ENCODE measurements at places on chromosomes 6 and 20. TPM values are rescaled to one million over a fixed set of nuclear protein-coding genes. Genes with fewer than 3 reads are reported as not detected.

The GPR6 gene
- total RNA-seq = not detected

The KHDC1 gene
- 2.8 TPM for total RNA-seq

DNA sequence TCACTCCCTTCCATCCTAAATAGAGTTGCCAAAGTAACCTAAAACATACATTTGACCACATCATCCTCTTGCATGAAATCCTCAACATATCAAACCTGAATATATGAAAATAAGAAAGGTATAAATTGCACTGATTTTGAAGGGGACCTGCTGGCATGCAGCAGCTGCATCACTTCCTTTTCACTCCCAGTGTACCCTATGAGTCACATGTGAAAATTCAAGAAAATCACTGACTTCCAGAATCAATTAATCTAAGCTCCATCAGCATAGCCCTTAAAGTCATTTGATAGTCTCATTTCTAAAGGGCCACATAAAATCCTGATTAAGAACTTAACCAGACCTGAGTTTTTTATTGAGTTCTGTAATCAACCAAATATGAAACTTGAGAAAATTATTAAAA lies 24.3 kb downstream of the SNX14 start:
- H3K27me3 ChIP-seq = no peaks in the 10 kb centered on the region
- H3K36me3 ChIP-seq = peaks cover 44% of the 10 kb centered on the region
- no peak overlapping the region for H3K4me3 ChIP-seq
- no peak overlapping the region for H3K27ac ChIP-seq
- DNase-seq = no peak

- no peak overlapping the region for H3K4me3 ChIP-seq
- peaks cover 29% of the 10 kb centered on the region for H3K4me1 ChIP-seq
- H3K27me3 ChIP-seq = no peaks in the 10 kb centered on the region
- H3K36me3 ChIP-seq = peaks cover 26% of the 10 kb centered on the region
- peak; percentile 8 for DNase-seq
Observed at GRCh38 chr6:45209762-45210161, 118.4 kb upstream of the RUNX2 start.

- H3K36me3 ChIP-seq = peaks cover 16% of the 10 kb centered on the region
- peak overlapping the region; percentile 77 for H3K4me3 ChIP-seq
- H3K27ac ChIP-seq = peak overlapping the region; percentile 98
Observed at GRCh38 chr20:47355489-47356219, 845 bp downstream of the ZMYND8 start.

DNA sequence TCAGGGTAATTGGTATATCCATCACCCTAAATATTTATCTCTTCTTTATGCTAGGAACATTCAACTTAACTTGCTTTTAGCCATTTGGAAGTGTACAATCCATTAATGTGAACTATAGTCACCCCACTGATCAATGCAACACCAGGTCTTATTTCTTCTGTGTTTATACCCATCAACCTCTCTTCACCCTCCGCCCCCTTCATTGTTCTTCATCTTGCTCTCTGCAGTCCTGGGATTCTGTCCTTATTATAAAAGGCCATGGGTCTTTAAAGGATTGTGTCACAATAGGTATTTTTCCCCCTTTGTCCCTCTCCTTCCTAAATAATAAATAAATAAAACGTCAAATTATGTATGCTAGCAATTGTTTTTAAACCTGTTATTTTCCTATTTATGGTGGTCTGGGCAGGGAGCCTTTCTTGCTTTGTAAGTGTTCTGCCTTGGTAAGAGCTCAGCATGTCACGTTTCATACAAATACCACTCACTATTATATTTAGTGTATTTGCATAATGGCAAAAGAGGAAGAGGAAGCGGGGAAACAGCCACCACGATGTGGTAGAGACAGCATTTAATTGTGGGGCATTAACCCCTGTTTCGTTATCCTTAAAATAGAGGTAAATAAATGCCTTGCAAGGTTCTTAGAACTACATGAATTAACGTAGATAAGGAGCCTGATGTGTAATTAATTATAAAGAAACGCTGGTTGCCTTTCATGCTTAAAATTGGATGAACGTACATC lies 1.9 kb downstream of the ABRACL start:
- peaks cover 25% of the 10 kb centered on the region for H3K36me3 ChIP-seq
- no peak overlapping the region for H3K4me3 ChIP-seq
- H3K27ac ChIP-seq = no peak overlapping the region
- peak; percentile 30 for DNase-seq

GRCh38 chr6:155045561-155046404 lies 50.7 kb downstream of the TIAM2 start:
- peaks cover 3% of the 10 kb centered on the region for H3K27me3 ChIP-seq
- DNase-seq = no peak
- H3K36me3 ChIP-seq = peaks cover 2% of the 10 kb centered on the region

DNA sequence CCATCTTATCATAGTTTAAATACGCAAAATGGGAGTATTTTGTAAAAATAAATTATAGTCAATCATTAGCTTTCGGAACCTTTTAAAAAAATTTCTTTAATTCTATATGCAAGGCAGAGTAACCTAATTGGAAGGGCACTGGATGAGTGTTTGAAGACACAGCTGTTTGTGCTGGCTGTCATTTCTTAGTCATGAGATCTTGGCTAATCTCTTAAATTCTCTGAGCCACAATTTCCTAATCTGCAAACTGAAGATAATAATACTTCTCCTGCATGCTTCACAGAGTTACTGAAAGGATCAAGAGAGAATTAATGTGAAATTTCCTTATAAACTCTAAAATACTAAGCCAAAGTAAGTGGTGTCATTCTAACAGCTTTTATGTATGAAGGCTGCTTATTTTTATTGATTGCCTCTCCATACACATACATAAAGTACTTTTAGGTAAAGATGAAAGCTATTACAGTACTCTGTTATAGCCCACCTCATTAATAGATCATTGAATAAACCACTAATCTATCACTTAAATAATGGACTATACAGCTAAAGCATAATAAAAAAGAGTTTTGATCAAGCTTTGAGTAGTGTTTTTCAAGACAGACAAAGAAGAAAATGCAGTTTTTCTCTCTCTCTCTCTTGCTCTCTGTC lies 383.7 kb upstream of the IRAK1BP1 start:
- no peak for DNase-seq
- H3K36me3 ChIP-seq = no peaks in the 10 kb centered on the region
- H3K27ac ChIP-seq = no peak overlapping the region
- H3K4me1 ChIP-seq = no peaks in the 10 kb centered on the region
- no peak overlapping the region for H3K4me3 ChIP-seq
- H3K27me3 ChIP-seq = no peaks in the 10 kb centered on the region

GRCh38 chr20:49471397-49471796 lies 11.1 kb downstream of the KCNB1 start:
- no peak overlapping the region for H3K4me3 ChIP-seq
- H3K36me3 ChIP-seq = no peaks in the 10 kb centered on the region
- no peak for DNase-seq
- H3K27me3 ChIP-seq = peaks cover 28% of the 10 kb centered on the region
- no peak overlapping the region for H3K27ac ChIP-seq

DNA sequence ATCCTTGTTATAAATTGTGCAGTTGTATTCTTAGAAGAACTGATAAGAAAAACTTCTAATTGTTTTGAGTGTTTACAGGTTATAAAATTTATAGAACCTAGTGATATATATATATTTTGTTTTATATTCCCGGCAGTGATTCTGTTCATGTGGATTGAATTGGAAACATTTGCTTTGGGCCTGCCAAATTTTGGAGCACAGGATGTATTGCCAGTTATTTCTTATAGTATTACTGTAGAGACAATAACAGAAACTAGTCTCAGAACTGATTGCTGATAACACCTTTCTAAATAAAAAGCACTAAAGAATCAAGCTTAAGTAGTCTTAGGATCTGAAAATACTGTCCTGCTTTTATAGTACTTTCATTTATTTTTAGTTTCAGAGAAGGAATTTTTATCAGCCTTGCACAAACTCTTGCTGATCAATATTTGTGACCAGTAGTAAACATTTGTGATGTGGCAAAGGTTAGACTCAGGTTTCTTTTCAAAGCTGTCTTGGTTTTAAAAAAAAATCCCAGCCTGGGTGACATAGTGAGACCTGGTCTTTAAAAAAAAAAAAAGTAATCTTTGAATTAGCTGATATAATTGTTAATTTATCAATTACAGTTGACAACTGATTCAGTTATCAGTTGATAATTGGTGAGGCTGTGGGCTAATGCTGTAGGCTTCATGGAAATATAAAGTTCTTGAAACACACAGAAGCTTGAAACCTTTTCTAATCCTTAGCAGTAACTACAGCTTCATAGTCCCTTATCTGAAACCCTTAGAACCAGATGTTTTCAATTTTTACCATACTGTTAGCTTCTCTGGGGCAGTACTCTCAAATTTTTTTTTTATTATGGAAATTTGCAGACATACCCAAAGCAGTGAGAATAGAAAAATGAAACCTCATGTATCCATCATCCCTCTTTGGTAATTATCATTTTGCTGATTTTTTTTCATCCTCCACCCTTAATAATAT lies 42.4 kb downstream of the RNGTT start:
- H3K4me3 ChIP-seq = no peak overlapping the region
- H3K27me3 ChIP-seq = no peaks in the 10 kb centered on the region
- H3K36me3 ChIP-seq = peaks cover 34% of the 10 kb centered on the region
- no peak for DNase-seq
- H3K4me1 ChIP-seq = peaks cover 10% of the 10 kb centered on the region
- no peak overlapping the region for H3K27ac ChIP-seq

DNA sequence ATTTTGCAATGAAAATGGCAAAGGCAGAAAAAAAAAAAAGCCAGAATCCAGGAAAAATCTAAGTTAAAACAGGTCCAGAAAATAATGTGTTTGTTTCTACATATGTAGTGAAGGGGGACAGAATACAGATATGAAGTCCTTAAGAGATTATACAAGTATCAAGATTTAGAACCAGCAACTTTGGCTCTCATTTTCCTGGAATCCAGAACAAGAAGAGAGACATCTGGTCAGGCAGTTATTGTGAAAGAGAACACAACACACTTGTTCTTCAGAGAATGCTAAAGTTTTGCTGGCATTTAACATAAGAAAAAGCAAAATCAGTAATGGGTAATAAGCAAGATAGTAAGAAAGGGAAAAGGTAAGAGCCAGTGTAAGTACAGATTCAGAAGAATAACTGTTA lies 21.1 kb downstream of the BAG2 start:
- no peaks in the 10 kb centered on the region for H3K4me1 ChIP-seq
- no peaks in the 10 kb centered on the region for H3K27me3 ChIP-seq
- H3K36me3 ChIP-seq = peaks cover 2% of the 10 kb centered on the region
- H3K4me3 ChIP-seq = no peak overlapping the region

Data from activated CD4-positive, alpha-beta T cell treated with anti-CD3 and anti-CD28 coated beads for 36 hours (primary cell).